ENCODE measurements at places on chromosomes 2 and 18.

DNA sequence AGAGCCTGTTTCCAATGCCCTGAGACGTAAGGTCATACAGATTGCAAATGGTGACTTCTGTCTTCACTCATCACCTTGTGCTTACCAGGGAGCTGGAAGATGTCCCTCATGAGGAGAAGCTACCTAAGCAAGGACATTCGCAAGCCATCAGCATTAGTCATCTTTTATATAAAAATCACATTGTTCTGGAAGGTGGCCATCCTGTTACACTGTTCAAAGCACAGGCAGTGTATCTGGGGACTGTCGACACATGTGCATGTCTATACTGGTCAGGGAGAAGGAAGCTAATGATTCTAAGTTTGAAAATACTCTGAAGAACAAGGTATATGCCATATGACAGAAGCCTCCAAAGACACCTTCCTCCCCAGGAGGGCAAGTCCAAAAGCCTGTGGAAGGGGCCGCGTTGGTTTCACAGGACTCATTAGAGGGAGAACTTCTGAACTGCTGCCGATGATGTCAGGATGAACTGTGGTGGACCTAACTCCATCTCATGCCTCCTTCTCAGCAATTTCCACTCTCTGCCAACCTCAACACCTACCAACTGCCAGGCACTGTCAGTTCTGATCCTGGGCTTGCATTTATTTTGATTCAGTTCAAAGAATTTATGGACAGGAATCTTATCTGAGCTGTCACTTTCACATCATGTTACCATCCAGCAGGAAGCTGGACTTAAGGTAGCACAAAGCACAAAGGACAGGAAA lies 39.4 kb downstream of the DNER start:
- DNase-seq = no peak

- no peak for DNase-seq
These were observed 91.5 kb upstream of the ZNF236 start for GRCh38 chr18:76730901-76731300.

DNA sequence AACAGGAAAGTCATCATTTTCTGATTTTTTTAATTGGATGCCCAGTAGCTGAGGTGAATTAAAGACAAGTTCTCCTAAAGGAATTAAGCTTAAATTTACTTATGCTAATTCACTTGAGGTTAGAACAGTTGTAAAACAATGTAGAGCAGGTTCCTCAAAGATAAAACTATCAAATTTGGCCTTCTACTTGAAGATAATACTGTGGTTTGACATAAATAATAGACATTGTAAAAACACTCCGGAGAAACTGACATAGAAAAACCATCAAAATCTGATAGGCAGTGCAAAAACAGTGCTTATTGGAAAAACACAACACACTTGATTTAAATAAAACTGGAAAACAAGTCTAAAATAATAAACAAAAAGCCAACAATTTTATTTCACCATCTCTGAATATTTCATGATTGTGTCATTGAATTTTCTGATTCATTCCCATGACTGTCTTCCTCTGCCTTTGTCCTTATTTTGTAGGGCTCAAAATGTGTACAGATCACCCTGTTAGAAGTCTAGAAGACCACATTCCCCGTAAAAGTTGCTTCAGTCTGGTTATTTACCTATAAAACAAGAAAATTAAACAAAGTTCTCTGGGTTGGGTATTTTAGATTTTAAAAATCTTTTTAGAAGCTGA lies 28.3 kb upstream of the SLC40A1 start:
- no peak for DNase-seq

- no peak for DNase-seq
These were observed 595 bp downstream of the PARD6G start for GRCh38 chr18:80246445-80247392.

- no peak for DNase-seq
These were observed 52.2 kb downstream of the TPGS2 start for GRCh38 chr18:36776650-36777049.

- no peak for DNase-seq
These were observed 28.9 kb upstream of the BCL2L11 start for GRCh38 chr2:111091811-111092211.

GRCh38 chr2:211609127-211609526 lies 929.5 kb downstream of the ERBB4 start:
- no peak for DNase-seq

DNA sequence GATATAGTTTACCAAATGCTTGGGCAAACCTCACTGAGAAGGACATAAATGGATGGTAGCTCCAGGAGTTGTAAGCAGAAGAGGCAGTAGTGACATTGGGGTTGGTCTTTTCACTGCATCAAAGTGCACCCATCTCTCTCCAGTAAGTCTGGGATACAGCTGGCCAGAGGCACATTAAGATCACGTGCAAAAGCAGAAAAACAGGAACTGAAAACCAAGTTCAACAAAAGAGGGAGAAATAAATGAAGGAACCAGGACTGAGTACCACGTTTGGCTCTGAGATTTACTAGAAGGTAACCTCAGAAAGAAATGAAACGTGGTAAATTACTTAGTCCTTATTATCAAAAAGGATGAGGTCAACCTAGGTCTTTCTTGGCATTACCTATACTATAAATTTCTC lies 259.2 kb downstream of the OSR1 start:
- no peak for DNase-seq

DNA sequence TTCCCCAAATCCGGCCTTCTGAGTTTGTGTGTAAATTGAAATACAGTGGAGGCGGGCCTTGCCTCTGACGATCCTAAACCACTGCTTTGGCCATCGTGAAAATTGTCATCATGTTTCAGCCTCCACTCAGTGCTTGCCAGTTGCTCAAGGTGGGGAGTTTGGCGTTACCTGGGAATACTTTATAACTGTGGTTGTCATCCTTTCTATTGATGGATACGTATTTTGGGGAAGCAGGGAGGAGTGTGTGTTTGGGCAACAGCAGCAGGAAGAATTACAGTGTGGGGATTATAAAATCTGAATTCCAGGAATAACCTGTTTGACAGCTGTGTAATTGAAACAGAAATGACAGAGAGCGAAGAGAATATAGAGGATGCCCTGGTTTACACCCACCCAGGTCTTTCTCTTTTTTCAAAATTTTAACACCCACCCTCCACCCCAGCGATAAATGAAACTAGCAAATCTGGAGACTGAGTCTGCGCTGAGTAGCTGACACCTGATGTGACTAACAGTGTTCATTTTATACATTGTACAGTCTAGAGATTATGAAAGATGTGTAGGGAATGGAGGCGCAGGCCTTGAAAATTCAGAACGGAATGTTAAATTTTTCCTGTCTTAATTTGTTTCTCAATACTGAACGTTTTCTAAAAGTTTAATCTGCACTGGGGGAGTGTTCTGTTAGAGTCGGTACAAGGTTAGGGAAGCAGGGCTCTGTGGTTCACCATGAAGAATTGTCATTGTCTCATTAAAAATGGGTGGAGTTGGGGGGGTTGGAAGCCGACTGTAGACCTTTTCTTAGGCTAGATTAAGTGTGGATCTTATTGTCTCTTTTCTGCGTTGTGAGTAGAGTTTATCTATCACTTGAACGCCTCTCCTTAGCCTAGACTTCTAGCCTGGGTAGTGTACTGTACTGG lies 1.6 kb downstream of the MAP4K4 start:
- no peak for DNase-seq

DNA sequence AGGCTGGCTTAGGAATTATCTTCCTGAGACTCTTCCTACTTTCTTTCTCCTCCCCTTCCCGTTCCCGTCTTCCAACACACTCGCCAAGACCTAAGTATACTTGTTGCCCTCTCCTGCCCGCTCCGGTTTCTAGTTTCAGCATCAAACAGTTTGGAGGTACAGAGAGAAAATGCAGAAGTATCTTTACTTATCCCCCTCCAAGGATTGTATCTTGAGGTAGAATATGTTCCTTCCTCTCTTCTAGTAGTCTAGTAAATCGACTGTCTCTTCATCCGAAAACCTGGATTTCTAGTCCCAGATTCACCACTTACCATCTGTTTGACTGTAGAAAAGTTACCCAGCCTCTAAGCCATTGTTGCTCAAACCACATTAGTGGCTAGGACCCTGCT lies 755 bp downstream of the EIF4E2 start:
- DNase-seq = no peak

GRCh38 chr2:106664669-106665068 lies 177.5 kb downstream of the CD8B2 start:
- no peak for DNase-seq

DNA sequence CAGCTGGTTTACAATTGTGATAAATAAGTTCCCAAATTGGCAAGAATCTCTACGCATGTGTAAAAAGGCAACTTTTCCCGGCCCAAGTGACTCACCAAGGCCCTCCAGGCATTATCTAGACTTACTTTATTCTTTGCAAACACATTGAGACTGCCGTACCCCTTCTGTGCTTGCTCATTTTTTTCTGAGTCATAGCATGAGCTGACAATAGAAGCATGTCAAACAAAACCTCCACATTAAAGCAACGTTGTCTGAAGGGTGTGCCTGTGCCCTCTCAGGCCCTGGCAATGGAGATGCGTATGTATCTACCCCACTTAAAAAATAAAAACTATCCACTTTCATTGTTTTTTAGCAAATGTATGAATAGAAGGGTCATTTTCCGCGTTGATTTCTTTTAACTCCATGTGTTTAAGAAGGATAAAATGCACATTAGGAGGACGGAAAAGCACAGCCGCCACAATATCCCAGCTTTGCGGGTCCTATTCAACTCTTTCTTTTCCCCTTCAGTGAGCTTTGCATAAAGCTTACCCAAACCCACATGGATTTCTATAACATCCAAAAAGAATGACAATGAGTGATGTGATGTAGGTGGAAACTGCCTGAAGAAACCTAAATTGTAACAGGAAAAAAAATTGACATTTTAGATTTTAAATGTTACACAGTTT lies 298.2 kb downstream of the CDCA7 start:
- DNase-seq = no peak

DNA sequence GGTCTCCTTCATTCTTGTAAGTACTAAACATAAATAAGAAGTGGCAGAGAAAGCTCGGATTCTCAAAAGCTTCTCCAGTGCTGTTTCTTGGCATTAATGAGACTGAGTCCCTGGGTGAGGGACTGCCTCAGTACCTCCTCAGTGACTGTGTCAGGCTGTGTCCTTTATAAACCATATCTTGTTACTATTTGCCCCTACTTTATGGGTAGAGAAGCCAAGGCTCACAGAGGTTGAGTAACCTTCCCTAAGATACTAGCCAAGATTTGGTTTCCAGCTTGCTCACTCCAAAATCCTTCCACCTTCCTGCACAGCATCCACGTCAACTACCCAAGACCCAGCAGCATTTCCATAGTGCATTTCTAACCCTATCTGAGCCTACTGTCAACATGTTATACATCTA lies 55.6 kb downstream of the THUMPD2 start:
- no peak for DNase-seq

DNA sequence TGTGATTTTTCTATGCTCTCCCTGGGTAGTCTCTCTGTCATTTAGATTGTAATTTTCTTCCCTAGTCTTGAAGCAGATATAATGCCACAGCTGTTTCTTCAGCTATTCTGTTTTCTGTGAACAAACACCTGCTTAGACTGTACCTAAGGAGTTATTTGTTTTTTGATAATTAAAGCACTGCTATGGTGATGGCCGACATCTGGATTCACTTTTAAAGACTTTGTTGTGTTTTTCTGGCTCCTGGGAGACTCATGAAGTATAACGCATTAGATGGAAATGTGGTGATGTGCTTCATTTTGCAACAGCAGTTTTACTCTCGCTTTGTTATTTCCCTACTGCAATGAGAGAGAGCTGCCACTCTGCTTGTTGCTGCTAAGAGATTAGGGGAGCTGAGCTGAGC lies 15.7 kb upstream of the C2orf69 start:
- DNase-seq = no peak

- DNase-seq = no peak
These were observed 744.3 kb upstream of the REG3G start for GRCh38 chr2:78281164-78281563.

DNA sequence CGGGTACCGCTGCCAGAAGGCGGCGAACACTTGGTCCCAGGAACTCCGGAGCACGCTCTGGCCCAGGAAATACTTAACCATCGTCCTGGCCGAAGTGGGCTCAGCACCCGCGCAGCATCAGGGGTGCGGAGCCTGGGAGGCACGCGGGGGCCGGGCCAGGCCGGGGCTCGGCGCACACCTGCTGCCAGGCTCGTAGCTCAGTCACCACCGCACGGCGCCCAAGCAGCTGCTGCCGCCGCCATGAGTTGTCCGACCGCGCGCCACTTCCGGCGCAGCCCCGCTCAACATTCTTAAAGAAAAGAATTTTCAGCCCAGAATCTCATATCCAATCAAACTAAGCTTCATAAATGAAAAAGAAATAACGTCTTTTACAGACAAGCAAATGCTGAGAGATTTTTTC lies 34.0 kb downstream of the MDH1 start:
- no peak for DNase-seq

- no peak for DNase-seq
These were observed 1.6 kb downstream of the CAVIN2 start for GRCh38 chr2:191845248-191845715.

GRCh38 chr2:47867205-47867604 lies 39.1 kb downstream of the FBXO11 start:
- DNase-seq = no peak

DNA sequence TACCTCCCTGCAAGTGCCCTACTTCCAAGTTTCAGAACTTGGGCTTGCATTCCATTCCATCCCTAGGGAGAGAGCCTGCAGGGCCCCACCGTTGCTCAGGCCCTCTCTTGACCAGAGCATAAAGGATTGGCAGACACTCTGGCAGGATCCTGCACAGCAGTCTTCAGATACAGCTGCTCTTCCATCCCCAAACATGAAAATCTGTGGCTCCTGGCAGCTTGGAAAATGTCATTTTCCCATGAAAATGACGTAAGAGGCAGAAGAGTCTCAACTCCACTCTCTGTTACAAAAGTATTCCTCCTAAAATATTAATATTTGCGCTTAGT lies 162.6 kb downstream of the GFPT1 start:
- no peak for DNase-seq

DNA sequence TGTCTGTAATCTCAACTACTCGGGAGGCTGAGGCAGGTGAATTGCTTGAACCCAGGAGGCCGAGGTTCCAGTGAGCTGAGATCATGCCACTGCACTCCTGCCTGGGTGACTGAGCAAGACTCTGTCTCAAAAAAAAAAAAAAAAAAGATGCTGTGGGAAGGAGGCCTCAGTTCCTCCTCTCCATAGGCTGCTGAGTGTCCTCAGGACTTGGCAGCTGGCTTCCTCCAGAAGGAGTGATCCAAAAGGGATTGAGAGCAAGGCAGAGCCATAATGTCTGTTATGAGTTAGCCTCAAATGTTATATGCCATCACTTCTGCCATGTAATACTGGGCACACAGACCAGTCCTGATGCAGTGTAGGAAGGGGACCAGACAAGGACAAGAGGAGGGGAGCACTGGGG lies 6.6 kb upstream of the NPC1 start:
- DNase-seq = no peak

GRCh38 chr2:220959391-220959802 lies 612.7 kb downstream of the EPHA4 start:
- DNase-seq = peak; percentile 93

- DNase-seq = no peak
These were observed 658.7 kb upstream of the LINC00305 start for GRCh38 chr18:64807560-64807959.

GRCh38 chr2:219126555-219126954 lies 34.1 kb downstream of the NHEJ1 start:
- no peak for DNase-seq

GRCh38 chr2:157160111-157160510 lies 97.4 kb upstream of the GALNT5 start:
- no peak for DNase-seq
